ENCODE measurements at places on chromosomes 1 and 21. TPM values are rescaled to one million over a fixed set of nuclear protein-coding genes. Genes with fewer than 3 reads are reported as not detected.

BATF3 gene
- 3.6 TPM for total RNA-seq

LHX8 gene
- not detected for total RNA-seq

DDX59 gene
- total RNA-seq: 31.9 TPM

DDAH1 gene
- 0.20 TPM for total RNA-seq

SMIM1 gene
- total RNA-seq: 2.6 TPM

MAP3K6 gene
- total RNA-seq: 15.1 TPM

AGTRAP gene
- 122 TPM for total RNA-seq

SELP gene
- 2.5 TPM for total RNA-seq

C1orf21 gene
- 111 TPM for total RNA-seq

CCDC27 gene
- total RNA-seq: not detected

UTS2 gene
- 7.7 TPM for total RNA-seq

OR6N1 gene
- total RNA-seq: not detected

USH2A gene
- not detected for total RNA-seq

FMO2 gene
- total RNA-seq: not detected

PGLYRP4 gene
- not detected for total RNA-seq

MYOG gene
- not detected for total RNA-seq

RHOU gene
- total RNA-seq: 0.33 TPM

AUNIP gene
- total RNA-seq: 0.50 TPM

TRIM58 gene
- 3.9 TPM for total RNA-seq

S100A2 gene
- total RNA-seq: not detected

OR2L2 gene
- 0.18 TPM for total RNA-seq

SLC25A34 gene
- 1.6 TPM for total RNA-seq

FCGR3A gene
- total RNA-seq: 848 TPM

NFIA gene
- total RNA-seq: 6.5 TPM

SMCP gene
- not detected for total RNA-seq

KRTAP7-1 gene
- not detected for total RNA-seq

RRP1B gene
- total RNA-seq: 28.4 TPM

TNFAIP8L2 gene
- 14.5 TPM for total RNA-seq

VHLL gene
- 0.42 TPM for total RNA-seq

SNX7 gene
- total RNA-seq: not detected

CRYBG2 gene
- total RNA-seq: 3.2 TPM

S100A3 gene
- not detected for total RNA-seq

PLXNA2 gene
- total RNA-seq: 2.8 TPM

VSIG8 gene
- not detected for total RNA-seq

UBXN10 gene
- total RNA-seq: 3.6 TPM

ASCL5 gene
- not detected for total RNA-seq

TNNI3K gene
- not detected for total RNA-seq

ADCY10 gene
- total RNA-seq: 0.42 TPM

LRRIQ3 gene
- 0.16 TPM for total RNA-seq

Measured in natural killer cell (primary cell).